ENCODE measurements at places on chromosomes 2 and 18. TPM values are rescaled to one million over a fixed set of nuclear protein-coding genes. Genes with fewer than 3 reads are reported as not detected.
A peak's percentile ranks its signal among the peaks of the same experiment; 100 is the strongest.

Gene RESP18
- polyA plus RNA-seq = not detected

Gene ALLC
- not detected for polyA plus RNA-seq

- no peak for DNase-seq
Measured at GRCh38 chr2:142531377-142531776, 346.1 kb upstream of the KYNU start.

GRCh38 chr2:128690431-128690830 is 371.8 kb upstream of the HS6ST1 start:
- peak; percentile 81 for DNase-seq

DNA sequence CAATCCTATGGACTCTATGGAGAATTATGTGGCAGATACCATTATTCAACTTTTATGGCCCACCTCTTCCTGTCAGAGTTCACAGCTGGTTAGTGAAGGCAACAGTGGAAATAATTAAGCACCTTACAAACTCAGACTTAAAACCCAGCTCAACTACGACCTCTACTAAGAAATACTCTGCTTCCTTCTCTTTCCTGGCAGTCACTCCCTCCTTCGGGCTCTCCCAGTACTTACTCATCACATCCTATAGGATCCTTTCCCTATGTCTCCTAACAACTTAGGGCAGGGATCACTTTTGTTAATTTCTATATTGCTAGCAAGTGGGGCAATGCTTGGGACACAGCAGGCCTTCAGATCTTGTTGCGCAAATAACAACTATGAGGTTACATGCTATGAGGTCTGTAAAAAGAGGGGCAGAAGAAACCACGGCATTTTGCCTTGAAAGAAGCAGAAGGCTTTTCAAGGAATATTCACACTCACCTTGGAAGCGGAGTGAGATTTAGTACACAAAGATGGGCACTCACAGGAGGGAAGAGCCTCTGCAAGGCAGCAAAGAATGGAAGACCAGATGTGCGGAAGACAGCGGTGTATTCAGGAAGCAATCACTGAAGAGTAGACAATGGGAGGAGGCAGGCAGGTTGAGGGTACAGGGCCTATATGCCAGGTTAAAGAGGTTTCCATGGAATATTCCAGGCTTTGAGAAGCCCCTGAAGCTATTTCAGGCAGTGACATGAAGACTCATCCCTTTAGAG is 2.1 kb downstream of the STK39 start:
- DNase-seq = no peak

DNA sequence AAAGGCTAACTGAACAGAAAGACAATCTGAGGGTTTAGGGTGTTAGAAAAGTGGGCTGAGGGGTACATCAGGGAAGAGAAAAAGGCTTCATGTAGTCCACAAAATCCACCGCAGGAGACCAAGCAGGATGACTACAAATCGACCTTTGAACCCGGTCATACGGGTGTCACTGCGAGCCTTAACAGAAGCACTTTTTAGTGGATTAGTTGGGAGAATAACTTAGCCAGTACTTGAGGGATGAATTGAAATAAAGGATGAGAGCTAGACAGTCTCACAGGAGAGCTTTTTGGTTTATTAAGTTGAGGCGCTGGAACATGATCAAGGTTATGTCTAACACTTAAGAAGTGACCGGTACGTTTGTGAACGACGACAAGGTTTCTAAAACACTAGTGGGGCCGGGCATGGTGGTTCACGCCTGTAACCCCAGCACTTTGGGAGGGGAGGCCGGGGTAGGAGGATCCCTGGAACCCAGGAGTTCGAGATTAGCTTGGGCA is 217.7 kb downstream of the MCFD2 start:
- peak; percentile 23 for DNase-seq

GRCh38 chr2:50178050-50178449 is 853.9 kb downstream of the NRXN1 start:
- DNase-seq = no peak

- DNase-seq = no peak
Measured at GRCh38 chr18:62643181-62643580, 72.2 kb upstream of the PHLPP1 start.

- no peak for DNase-seq
Measured at GRCh38 chr2:197131558-197131855, 179.1 kb downstream of the ANKRD44 start.

DNA sequence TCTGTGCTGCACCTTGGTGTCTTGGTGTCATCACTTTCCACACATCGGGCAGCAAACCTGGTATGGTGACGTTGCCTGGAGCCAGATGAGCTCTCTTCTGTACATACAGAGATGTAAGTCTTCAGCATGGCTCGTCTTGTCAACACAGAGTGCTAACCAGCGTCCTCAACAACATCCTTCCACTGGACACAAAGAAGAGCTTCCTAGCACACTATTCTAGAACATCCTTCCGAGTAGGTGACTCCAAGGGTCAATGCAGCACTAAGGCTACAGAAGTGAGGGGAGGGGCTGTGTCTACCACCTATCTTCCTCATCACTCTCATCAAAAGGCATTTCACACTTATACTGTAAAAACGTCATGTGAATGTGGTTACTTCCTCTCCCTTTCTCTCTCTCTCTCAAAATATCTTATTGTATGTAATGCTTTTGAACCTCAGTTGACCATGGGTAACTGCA is 108.1 kb upstream of the SLC1A4 start:
- no peak for DNase-seq

DNA sequence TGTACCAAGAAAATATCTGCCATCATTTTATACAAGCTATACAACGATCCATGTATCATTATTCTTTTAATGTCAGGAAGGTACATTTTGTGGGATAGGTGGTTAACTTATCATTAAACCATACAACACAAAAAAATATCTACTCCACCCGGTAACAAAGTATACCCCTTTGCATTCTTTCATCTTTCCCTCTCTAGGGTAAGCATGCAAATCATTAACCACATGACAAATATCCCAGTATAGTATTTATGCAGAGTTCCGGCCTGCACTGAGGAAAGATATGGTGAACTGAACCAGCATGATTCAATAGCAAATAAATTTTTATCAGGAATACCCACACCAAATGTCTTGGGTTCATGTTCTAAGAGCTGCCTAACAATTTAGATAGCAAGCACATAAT is 22.5 kb upstream of the SULT1C2 start:
- DNase-seq = no peak

GRCh38 chr2:66253066-66253465 is 181.9 kb upstream of the MEIS1 start:
- DNase-seq = no peak

DNA sequence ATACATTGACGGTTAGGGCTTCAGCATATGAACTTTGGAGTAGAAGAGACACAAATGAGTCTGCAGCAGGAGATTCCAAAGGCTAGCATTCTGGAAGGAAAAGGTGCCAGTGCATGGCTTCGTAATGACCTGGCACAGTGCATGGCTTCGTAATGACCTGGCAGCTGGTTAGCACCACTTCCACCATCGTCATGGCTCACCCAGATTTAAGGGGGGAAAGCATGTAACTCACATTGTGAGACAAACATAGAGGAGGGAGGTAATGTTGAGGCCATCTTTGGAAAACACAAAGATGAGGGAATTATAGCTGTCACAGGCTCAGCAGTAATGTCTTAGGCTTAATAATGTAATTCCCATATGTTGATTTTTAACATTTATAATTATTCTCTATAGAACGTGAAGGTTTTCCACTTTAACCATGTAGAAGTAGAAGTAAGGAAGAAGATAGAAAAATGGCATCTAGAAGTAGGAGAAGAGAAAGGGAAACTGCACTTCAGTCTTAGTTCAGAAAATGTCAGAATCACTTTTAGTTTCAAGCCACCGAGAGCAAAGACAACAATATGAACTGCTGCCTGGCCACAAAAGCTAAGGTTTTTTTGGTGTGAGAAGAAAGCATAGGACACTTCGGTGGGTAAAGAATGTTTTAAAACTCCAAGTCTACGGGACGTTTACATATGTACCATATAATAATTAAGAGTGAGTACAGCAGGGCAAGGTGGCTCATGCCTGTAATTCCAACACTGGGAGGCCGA is 6.8 kb upstream of the STK25 start:
- DNase-seq = no peak

GRCh38 chr2:188278388-188279092 is 13.1 kb upstream of the GULP1 start:
- no peak for DNase-seq
